ENCODE measurements at places on chromosomes 4 and X.

DNA sequence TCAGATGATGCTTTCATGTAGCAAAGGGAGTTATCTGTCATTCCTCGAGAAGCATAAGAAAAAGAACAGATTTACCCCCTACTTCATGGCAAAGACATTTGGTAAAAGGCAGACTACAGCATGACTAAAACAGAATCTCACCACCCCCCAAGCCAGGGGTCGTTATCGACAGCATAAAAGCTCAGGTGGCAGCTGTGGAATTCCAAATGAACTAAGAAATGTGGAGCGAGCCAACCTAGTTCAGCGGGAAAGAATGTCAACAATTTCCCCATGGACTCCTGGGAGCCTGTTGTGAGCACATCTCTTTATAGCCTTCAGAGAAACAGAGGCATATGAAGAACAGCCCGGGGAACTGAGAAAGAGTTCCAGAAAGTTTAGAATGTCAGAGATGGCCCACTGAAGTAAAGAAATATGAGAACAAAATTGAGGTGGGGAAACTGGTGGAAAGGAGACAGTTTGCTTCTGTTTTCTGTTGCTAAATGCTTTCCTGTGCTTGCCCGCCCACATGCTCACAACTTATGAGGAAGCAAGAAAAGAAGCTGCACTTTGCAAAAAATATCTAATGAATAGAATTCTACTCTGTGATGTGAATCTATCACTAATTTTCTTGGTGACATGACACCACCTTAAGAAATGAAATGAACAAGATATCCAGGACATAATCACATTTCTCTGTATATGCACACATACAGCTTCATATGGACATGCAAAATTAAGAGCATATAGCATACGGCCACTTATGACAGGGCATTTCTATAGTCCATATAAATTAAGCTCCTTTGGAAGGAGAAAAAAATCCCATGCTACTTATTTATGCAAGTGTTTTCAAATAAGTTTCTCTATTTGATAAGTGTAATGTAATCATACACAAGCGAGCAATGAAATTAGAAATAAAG lies 135.3 kb upstream of the MID1 start:
- DNase-seq, result peak; percentile 76

- DNase-seq, result no peak
These were observed 39.8 kb upstream of the TMEM131L start for GRCh38 chr4:153426207-153426885.

GRCh38 chrX:37425370-37425769 lies 76.2 kb downstream of the PRRG1 start:
- no peak for DNase-seq

GRCh38 chr4:119070301-119070700 lies 65.3 kb upstream of the MYOZ2 start:
- no peak for DNase-seq

- no peak for DNase-seq
These were observed 80.2 kb downstream of the SYNPO2 start for GRCh38 chr4:118968813-118969212.

- DNase-seq, result peak; percentile 21
These were observed 103.6 kb downstream of the ENOX2 start for GRCh38 chrX:130799393-130799792.

- DNase-seq, result no peak
These were observed 58.3 kb upstream of the SMARCA5 start for GRCh38 chr4:143455211-143455610.

- no peak for DNase-seq
These were observed 97.4 kb downstream of the SHOX start for GRCh38 chrX:727738-728621.

- no peak for DNase-seq
These were observed 17.4 kb downstream of the ZFYVE28 start for GRCh38 chr4:2400841-2401609.

DNA sequence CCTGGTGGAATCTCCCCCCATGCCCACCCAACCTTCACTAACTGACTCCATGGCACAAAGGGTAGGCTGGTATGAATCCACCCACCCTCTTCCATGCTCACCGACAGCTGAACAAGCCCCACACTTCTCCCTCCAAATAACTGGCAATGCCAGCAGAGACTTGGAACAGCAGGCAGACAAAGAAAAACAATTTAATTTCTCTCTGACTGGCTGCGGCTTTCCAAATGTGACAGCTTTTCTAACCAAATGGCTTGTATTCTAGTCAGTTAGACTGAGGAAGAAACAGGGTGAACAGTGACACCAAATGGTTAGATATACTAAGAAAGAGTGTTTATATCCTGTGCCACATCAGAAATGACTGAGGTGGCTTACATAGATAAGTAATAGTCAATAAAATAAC lies 199.3 kb upstream of the ADAMTS3 start:
- DNase-seq, result no peak

- no peak for DNase-seq
These were observed 61.5 kb downstream of the SORCS2 start for GRCh38 chr4:7253837-7254236.

DNA sequence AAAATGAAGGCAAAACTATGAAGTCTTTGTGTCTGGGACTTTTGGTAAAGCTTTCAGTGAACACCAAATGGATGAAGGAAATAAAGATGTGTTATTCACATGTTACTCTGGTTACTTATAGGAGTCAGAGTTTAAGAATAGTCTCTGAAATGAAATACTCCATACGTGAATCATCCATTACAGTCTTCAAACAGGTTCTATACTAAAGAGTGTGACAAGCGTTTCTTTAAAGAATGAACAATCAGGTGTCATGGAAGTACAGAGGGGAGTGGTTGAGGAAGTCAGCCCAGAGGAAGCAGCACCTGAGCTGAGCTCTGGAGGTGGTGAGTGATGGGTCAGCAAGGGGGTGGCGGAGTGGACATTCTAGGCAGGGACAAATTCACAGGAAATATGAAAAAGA lies 41.8 kb upstream of the SORBS2 start:
- no peak for DNase-seq

DNA sequence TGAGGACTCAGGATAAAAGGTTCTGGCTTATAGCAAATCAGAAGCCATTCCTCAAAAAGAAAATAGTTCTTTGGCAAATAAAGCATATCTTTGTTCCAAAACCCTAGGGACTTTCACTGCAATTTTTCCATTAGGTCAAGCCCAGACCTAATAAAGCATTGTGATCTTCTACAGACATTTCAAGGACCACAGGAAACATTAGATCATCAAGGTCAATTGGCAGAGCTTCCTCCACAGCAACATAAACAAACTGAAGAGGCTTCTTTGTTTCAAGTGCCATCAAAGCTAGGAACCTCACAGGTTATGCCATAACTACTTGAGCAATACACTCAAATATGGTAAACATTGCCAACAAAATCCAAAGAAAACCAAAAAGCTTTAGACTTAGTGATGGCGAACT lies 144.9 kb downstream of the ANXA5 start:
- peak; percentile 75 for DNase-seq

- no peak for DNase-seq
These were observed 104.8 kb upstream of the KIT start for GRCh38 chr4:54553001-54553400.

- DNase-seq, result no peak
These were observed 230.5 kb downstream of the MGST2 start for GRCh38 chr4:139896091-139896604.

DNA sequence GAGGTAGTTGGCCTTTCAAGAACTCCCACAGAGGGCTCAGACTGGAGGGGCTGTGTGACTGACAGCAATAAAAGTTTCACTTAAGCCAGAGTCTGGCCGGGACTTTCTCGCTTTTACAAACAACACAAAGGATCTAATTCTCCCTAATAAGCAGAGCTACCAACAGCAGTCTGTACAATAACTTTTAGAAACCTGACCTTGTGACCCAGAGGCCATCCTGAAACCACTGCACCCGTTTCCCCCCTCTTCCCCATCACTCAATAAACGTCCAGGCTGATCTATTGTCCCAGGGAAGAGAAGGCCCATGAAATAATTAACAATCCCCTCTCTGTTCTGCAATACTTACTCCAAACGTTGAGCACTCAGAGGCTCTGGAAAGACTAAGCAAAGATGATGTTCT lies 442.4 kb downstream of the ZIC3 start:
- DNase-seq, result no peak

GRCh38 chrX:24242649-24243175 lies 71.2 kb downstream of the SUPT20HL2 start:
- DNase-seq, result no peak

Data from dermis blood vessel endothelial cell (primary cell).